ENCODE measurements at places on chromosomes 5 and 9.

DNA sequence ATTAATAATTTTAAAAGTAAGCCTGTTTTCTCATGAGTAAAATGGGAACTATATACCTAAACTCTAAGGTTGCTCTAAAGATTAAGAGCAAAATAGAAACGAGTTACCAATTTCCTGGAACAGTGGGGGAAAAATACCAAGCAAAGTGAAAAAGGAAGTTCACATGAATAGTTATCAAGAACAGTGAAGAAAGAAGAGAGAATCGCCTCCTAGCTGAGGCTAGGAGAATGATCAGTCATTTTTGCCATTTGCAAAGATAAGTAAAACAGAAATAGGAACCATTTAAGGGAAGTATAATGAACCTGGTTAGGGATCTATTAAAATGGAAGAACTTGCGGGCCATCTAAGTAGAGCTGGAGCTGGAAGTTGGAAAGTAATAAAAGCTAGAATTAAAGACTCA, 50.7 kb downstream of the P4HA2 start:
- no peak for DNase-seq

DNA sequence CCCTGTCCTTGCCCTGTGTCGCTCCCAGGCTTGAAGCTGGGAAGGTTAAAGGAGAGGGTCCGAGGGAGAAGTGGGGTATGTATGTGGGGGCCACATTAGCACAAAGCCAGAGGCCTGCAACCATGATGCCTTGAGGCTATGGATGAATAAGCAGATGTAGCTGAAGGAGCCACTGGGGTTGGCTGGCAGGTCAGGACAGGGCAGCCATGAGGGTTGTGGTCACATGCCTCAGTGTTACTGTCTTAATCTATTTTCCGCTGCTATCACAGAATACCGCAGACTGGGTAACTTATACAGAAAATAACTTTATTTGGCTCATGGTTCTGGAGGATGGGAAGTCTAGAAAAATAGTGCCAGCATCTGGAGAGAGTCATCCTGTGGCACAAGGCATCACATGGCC, 9.2 kb upstream of the GRHPR start:
- no peak for DNase-seq

DNA sequence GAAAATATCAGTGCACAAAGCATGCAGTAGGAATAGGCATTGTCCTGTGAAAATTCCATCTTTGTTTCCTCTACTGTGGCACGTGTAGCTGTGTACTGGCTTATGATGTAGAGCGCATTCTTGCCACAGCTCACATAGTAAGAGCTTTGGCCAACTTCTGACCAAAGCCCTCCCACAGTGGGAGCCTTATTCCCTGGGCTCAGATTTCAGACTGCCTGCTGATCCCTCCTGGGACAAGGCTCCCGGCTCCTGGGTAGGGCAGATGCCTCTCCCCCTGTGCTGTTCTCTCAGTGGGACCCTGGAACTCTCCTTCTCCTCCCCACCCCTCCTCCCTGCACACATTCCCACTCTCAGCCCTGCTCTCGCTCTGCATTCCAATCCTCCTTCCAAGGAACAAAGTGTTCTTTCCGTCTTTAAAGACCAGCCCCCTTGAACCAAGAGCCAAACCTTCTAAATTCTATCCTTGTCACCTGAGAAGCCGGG, 17.5 kb downstream of the LCP2 start:
- no peak for DNase-seq

- DNase-seq = no peak
Observed at GRCh38 chr9:138025908-138026307, 148.3 kb downstream of the CACNA1B start.

DNA sequence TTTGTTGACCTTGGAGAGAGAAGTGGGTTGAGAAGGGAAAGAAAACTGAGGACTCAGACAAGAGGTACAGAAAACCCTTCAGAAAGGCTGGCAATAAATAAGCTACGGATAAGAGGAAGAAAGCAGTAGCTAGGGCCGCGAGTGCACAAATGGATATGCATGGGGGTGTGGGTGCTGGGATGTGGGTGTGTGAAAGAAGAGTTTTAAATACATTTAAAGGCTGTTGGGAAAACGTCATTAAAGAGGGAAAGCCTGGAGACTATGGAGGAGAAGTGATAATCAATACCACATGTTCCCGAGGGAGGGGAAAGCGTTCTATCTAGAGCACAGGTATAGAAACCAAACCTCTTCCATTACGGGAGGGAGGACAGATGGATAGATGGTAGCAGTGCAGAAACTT, 177.2 kb downstream of the TSSK1B start:
- no peak for DNase-seq

DNA sequence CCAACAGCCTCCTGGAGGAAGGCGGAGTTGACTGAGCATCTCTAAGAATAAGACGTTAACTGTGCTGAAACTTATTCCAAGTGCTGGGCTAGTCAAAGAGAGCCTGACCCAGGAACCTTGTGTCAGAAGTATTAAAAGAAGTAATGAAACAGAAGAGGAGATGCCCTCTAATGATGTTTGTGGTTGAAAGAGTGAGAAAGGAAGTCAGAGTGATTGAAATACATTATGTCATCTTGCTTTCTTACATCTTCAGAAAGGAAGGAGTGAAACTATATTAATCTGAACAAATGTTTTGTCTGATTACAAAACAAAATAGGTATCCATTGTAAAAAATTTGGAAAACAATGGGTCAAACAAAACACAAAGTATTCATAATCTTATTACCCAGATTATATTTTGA, 460.7 kb downstream of the NTRK2 start:
- no peak for DNase-seq

GRCh38 chr5:14265570-14265969, 122.4 kb downstream of the TRIO start:
- no peak for DNase-seq

DNA sequence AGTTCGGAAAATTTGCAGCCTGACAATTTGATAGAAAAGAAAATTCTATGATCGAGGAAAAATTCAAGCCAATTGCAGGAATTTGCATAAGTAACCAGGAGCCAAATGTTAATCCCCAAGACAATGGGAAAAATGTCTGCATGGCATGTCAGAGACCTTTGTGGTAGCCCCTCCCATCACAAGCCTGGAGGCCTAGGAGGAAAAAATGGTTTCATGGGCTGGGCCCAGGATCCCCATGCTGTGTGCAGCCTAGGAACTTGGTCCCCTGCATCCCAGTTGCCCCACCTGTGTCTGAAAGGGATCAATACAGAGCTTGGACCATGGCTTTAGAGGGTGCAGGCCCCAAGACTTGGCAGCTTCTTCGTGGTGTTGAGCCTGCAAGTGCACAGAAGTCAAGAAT, 1847.9 kb upstream of the ACO1 start:
- DNase-seq = no peak

GRCh38 chr5:127355337-127355736, 64.7 kb downstream of the MEGF10 start:
- no peak for DNase-seq

GRCh38 chr9:105150991-105151685, 93.3 kb upstream of the SLC44A1 start:
- no peak for DNase-seq

DNA sequence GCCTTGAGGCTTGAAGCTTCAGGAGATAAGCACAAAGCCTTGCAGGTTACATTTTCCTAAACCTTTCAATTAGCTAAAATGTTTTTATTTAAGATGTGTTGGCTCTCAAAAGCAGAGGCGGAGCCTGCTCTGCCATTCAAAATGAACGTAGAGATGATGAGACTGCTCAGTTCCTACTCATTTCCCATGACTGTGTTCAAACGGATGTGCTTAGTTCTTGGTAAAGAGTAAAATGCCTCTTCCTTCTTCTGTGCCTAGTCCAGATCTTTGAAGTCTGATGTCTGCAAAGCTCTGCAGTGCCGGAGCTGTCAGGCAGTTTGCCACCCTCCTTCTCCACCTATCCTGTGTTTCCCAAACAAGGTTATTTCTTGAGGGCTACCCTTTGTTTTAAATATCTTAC, 46.3 kb upstream of the ADAMTSL1 start:
- no peak for DNase-seq

DNA sequence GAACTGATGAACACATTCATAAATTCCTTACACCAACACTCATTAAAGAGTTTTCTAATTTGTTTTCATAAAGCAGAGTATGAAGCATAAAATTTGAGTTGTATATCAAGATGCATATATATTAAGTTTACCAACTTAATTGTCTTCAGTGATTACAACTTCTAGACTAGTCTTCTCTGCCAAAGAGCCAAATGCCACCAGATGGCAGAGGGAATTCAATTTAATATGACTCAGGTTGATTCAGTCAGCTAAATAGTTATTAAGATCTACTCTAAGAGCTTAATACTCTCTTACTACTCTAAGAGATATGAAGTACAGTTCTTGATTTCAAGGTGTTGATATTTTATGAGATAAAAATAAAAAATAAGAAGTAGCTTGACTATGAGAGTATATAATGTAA, 53.4 kb downstream of the CDH10 start:
- no peak for DNase-seq

- DNase-seq = no peak
Observed at GRCh38 chr5:9790276-9790675, 160.1 kb upstream of the TAS2R1 start.

- no peak for DNase-seq
Observed at GRCh38 chr5:145680767-145681166, 154.4 kb downstream of the PRELID2 start.

DNA sequence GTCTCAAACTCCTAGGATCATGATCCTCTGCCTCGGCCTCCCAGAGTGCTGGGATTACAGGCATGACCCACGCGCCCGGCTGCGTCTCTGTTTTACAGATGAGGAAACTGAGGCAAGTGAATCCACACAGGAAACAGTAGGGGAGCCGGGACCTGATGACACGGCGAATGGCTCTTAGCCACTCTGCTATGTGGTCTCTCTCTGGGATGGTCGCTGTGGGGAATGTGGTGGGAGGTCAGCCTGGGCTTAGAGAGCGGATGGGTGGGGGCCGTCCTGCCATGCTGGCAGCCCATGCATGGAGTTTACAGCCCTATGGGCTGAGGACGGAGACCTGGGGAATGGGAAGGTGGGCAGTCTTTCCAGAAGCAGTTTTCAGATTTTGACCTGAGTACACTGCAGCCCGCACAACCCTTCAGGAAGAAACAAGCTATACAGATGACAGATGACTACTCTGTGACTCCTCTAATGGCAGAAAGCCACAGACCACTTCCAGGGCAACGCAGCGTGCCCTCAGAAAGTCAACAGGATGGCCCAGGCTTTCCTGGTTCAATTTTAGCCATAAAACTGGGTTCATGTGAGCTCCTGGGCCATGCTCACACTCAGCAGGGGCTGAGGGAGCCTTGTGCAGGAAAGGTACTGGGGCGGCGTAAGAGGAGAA, 136.1 kb upstream of the RAPGEF1 start:
- no peak for DNase-seq

- no peak for DNase-seq
Observed at GRCh38 chr9:91572044-91572443, 148.4 kb upstream of the NFIL3 start.

DNA sequence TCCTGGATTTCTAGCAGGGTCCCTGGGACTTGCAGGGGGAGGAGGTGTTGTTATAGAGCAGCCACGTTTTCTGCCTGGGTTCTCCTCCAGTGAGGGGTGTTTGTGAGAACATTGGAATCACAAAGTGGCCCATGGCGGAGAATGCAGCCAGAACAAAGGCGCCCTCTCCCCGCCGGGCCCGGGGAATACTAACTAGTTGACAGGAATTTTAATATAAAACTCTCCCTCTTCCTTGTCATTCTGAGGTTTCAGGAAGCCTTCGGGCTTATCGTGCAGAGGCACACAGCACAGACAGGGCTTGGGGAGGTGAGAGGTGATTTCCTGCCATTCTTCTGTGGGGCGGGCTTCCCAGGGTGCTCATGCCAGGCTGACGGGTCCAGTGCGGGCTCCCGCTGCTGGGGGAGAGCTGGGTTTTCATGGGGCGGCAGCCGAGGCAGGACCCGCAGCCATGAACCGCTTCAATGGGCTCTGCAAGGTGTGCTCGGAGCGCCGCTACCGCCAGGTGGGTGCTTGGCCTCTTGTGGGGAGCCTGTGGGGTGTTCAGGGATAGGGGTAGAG, 37.7 kb downstream of the RGS3 start:
- DNase-seq = no peak

- no peak for DNase-seq
Observed at GRCh38 chr5:34053133-34053532, 10.1 kb upstream of the C1QTNF3 start.

DNA sequence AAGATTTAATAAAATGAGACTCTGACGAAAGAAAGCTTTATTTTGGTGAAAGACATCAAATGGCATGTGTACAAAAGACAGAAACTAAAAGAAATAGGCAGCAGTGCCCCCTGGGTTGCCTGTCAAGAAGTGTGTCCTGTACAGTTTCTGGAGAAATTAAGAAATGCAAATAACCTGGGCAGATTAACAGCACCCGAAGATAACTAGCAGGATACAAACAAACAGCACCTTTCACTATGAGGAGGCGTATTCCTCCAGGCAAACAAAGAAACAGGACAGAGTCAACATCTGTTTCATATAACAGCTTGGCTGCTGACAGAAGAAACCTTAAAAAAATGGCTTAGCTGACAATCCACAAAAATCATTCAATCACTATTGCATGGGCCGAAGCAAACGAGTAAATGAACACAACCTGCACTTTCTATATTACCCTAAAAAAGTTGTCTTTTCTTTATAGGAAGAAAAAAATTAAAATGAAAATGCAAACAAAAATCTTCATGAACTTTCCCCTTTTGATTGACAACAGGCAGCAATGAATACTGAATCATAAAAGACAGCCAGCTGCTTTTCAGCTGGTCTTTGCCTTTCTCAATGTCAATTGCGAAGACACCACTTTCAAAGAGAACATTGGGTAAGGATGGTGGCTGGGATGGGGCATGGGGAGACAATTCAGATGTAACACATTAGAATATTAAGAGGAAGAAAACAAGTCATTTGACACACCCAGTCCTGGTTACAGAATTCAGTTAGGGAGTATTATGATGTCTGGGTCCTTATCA, 162.1 kb downstream of the ARL15 start:
- DNase-seq = no peak

- no peak for DNase-seq
Observed at GRCh38 chr5:148172377-148172776, 4.0 kb downstream of the SPINK14 start.

DNA sequence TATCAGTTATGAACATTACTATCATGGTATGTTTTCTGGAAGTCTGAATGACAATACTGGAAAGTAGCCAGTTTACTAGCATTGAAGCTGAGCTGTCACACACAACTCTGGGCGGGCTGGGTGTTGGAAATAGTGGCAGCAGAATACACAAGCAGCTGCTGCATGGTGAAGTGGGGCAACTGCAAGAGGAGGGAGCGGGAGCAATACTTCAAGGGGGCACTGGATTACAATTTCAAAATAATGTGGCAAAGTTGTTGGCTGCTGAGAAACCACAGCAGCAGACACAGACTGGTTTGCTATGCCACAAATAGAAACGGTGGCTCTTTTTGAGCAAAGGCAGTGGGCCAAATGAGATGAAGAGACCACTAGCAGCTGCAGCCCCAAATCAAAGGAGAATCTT, 350.2 kb downstream of the KIAA0825 start:
- DNase-seq = no peak

- DNase-seq = no peak
Observed at GRCh38 chr5:107401470-107402122, 269.1 kb downstream of the EFNA5 start.

Measured in cerebellar nuclear complex (tissue), 1 donor.